ENCODE measurements at places on chromosomes 1 and 21.
A peak's percentile ranks its signal among the peaks of the same experiment; 100 is the strongest.

DNA sequence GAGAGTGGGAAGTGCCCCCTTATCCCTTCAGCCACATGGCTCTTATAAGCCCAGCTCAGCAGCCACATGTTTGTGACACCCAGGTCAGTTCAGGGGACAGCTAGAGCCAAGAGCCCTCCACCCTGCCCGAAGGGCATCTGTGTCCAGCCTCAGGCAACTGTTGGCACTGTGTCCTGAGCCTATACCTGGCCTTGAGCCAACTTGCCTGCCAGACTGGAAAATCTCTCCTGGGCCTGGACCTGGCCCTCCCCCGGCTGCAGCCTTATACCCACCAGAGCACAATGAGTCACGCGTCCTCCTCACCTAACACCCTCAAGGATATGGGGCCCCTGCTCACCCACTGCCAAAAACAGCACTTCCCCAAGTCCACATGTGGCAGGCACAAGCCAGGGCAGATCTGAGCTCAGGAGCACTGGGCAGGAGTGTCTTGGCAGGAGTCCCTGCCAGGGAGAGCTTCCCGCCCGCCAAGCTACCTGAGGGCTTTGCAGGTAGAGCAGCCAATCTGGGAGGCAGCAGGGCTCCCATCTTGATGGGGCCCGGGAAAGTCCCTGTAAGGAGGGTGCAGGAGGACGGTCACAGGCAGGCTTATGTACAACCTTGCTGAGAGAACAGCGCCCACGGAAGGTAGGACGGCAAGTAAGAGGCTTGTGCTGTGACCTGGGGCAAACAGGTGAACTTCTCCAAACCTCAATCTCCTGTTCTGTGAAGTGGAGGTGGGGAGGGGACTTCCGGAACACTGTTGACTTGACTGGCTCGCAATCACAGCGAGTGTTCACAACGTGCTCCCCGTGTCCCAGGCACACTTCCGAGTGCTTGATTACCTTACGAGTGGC is 19.8 kb upstream of the HSPG2 start:
- DNase-seq: peak; percentile 95

GRCh38 chr1:29521811-29522580 is 285.7 kb downstream of the PTPRU start:
- no peak for DNase-seq

DNA sequence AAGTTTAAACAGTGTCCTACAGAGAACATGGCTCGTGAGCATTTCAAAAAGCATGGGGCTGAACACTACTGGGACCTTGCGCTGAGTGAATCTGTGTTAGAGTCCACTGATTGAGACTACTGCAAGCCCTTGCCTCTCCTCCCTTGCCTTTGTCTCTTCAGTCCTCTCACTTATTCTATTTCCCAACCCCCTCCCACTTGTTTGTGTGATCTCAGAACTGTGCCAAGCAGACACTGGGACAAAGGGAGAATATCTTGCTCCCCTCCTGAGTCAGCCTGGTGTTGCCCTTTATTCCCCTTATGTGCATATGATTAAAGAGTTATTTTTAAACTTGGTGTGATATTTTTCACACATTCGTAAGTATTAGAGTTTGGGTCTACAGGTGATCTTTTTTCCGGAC is 11.1 kb upstream of the RPRD2 start:
- DNase-seq: no peak

GRCh38 chr1:219264561-219264960 is 90.9 kb downstream of the LYPLAL1 start:
- no peak for DNase-seq

DNA sequence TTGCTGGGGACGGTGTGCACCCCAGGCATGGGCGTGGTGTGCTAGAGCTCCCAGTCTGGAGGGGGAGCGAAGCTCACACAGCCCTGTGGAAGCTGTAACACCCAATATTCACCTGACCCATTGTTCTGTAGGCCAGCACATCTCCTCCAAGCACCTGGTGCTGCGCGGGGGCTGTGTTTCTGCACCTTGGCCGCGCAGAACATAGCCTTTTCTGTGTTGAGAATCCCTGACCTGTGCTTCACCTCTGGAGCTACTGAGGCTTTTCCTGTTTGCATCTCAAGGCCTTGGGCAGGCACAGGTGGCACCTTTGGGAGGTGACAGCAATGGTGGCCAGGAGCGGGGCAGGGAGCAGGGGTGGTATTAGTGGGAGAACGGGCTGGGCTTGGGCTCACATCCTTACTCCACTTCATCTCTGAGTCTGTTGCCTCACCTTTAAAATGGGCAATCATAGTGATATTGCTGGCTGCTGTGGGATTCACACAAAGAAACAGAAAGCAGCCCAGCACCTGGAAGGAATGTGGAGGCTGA is 343.9 kb upstream of the AJAP1 start:
- no peak for DNase-seq

DNA sequence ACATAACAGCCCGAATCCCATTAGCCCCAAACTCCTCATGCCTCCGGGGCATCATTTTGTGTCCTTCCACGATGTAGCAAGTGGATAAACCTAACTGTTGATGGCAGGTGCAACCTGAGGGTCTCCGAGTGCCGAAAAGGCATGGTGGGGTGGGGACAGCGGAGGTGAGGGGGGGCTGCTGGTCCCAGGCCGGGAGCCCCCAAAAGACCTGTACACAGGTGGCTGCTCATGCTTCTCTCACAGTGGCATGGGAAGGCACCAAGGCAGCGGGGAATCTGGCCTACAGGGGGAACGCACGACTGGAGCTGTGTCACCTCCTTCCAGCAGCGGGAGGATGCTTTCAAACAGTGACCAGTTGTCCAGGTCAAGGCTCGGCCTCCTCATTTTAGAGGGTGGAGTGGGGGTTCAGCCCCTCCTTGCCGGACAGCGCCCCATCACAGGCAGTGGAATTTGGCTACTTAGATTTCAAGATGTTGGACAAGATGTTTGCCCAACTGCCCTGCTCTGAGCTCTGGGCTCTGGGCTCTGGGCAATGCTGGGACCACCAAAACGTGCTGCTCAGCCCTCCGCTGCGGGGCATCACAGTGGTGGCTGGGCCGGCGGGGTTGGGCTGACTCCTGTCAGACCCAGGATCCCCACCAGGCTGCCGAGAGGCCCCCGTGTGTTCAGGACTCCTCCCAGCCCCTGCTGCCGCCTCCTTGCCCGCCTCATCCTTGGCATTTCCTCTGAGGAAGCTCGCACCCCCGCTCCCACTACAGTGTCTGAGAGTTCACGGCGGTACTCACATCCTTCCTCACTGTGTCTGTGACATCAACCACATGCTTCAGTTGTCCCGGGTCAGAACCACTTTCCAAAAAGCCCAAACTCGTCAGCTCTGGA is 7.6 kb downstream of the DNMT3L start:
- DNase-seq: no peak

GRCh38 chr1:93483200-93483599 is 35.3 kb downstream of the FNBP1L start:
- no peak for DNase-seq

DNA sequence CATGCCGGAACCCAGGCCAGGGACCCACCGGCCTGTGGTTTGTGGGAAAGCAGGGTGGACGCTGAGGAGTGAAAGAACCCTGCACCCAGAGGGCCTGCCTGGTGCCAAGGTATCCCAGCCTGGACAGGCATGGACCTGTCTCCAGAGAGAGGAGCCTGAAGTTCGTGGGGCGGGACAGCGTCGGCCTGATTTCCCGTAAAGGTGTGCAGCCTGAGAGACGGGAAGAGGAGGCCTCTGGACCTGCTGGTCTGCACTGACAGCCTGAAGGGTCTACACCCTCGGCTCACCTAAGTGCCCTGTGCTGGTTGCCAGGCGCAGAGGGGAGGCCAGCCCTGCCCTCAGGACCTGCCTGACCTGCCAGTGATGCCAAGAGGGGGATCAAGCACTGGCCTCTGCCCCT is 18.5 kb downstream of the CSF1 start:
- DNase-seq: peak; percentile 50

DNA sequence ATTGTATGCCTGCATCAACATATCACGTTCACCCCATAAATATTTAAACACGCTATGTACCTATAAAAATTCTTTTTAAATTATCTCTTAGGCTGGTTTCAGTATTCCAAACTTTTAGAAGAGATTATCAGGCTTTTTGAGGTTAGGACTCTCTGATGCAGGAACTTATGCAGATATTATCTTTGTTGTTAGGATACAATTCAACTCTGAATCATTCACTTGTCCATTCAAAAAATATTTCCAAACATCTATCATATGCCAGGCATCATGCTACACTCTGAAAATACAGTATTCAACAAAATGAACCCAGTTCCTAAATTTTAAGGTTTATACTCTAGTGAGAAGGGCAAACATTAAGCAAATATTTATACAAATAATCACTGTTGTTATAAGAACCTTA is 40.5 kb downstream of the ASH1L start:
- DNase-seq: no peak

GRCh38 chr1:216095400-216095799 is 327.8 kb downstream of the USH2A start:
- no peak for DNase-seq

- DNase-seq: no peak
These were observed 1.1 kb downstream of the FCRLB start for GRCh38 chr1:161722406-161722805.

- no peak for DNase-seq
These were observed 586 bp downstream of the COL24A1 start for GRCh38 chr1:86155807-86156565.

- DNase-seq: no peak
These were observed 3.1 kb downstream of the ACTA1 start for GRCh38 chr1:229430761-229431283.

GRCh38 chr1:111696330-111696729 is 42.9 kb downstream of the INKA2 start:
- DNase-seq: no peak

DNA sequence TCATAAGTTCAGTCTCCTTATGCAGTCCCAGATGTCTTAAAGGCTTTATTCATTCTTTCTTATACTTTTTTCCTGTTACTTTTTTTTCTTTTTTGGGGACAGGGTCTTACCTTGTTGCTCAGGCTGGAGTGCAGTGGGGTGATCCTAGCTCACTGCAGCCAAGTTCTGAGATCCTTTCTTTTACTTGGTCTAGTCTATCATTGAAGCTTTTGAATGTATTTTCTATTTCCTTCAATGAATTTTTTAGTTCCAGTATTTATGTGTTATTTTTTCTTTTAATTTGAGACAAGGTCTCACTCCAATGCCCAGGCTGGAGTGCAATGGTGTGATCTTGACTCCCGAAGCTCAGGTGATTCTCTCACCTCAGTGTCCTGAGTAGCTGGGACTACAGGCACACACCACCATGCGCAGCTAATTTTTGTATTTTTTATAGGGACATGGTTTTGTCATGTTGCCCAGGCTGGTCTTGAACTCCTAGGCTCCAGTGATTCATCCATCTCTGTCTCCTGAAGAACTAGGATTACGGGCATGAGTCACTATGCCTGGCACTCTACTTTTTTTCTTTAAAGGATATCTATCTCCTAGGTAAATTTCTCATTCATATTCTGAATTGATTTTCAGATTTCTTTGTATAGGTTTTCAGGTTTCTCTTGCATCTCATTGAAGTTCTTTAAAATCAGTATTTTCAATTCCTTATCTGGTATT is 26.1 kb upstream of the GTF2B start:
- no peak for DNase-seq

GRCh38 chr1:41314376-41315145 is 46.7 kb upstream of the FOXO6 start:
- DNase-seq: no peak

DNA sequence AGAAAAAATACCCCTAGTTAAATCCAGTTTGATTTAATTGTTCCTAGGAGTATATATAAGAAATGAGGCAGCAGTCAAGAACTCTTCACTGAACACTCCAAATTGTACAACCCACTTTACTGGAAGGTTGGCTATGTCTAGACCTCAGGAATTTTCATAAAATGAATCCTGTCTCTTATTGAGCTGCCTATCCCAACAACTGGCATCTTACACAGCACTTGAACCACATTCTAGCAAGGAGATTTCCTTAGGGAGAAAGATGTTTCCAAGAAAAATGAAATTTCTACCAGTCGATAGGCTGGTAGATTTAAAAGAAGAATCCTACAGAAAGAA is 16.3 kb downstream of the RNF19B start:
- no peak for DNase-seq

- peak; percentile 48 for DNase-seq
These were observed 548 bp upstream of the CDC20 start for GRCh38 chr1:43358121-43358745.

Measured in RWPE1 (cell line).